Gastrocnemius medialis (tissue), 4 donors: ENCODE measurements at places on chromosomes 7 and 10. TPM values are rescaled to one million over a fixed set of nuclear protein-coding genes. Genes with fewer than 3 reads are reported as not detected.

DNA sequence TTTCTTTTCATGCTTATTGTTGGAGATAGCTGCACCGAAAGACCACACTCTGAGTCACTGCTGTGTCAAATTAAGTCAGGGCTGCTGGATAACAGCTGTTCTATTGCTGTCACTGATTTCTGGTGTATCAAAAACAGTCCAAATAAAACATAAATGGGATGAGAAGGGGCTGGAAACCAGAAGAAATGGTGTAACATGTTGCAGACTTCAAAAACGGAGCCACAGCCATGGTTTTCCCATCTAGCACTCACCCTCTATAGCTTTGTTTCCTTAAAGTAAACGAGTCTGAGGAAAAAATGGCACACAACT, 103.3 kb upstream of the DIP2C start:
- DNase-seq = no peak

FKBP6 gene
- total RNA-seq = not detected

- DNase-seq = no peak
Measured at GRCh38 chr7:145957160-145957890, 159.3 kb upstream of the CNTNAP2 start.

PTPRN2 gene
- total RNA-seq = 0.78 TPM

DNA sequence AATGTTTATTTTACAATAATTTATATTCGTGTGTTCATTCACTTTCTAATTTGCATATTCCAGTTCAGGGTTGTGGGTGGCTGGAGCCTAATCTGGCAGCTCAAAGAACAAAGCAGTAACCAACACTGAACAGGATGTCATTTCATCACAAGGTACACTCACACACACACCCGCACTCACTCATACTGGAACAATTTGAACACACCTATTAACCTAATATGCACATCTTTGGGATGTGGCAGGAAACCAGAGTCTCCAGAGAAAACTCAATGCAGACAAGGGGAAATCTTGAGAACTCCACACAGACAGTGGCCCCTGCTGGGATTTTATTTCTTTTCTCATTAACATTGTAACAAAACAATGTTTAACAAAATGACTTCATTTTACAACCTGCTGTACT, 97.4 kb downstream of the TWIST1 start:
- no peak for DNase-seq

- no peak for DNase-seq
Measured at GRCh38 chr7:117068511-117069145, 115.3 kb downstream of the ST7 start.

DNA sequence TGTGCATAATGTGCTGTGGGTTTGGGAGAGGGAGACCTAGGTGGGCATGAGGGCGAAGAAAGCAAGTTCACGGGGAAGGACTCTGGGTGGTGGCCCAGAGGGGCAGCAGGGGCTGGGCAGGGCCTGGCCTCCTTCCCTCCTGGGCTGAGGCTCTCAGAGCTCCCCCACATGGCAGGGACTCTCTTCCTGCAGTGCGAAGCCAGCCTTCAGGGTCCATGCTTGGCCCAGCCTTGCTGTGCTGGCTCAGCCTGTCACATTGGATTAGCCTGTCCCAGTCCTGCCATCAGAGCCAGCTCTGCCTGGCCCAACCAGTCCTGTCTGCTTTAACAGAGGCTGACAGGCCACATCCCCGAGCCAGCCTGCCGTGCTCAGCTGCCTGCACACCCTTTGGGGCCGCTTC, 20.4 kb upstream of the ZNF488 start:
- no peak for DNase-seq

KLF14 gene
- 0.51 TPM for total RNA-seq

AKR1C4 gene
- not detected for total RNA-seq

- no peak for DNase-seq
Measured at GRCh38 chr10:124717041-124717757, 27.0 kb downstream of the FAM53B start.

GRCh38 chr7:111727905-111728634, 165.8 kb upstream of the IMMP2L start:
- no peak for DNase-seq

GRCh38 chr10:44198096-44198779, 186.7 kb downstream of the CXCL12 start:
- DNase-seq = no peak

GRCh38 chr10:3236644-3237404, 64.2 kb upstream of the PITRM1 start:
- no peak for DNase-seq

- DNase-seq = no peak
Measured at GRCh38 chr7:85114342-85114741, 72.5 kb downstream of the SEMA3D start.

DNA sequence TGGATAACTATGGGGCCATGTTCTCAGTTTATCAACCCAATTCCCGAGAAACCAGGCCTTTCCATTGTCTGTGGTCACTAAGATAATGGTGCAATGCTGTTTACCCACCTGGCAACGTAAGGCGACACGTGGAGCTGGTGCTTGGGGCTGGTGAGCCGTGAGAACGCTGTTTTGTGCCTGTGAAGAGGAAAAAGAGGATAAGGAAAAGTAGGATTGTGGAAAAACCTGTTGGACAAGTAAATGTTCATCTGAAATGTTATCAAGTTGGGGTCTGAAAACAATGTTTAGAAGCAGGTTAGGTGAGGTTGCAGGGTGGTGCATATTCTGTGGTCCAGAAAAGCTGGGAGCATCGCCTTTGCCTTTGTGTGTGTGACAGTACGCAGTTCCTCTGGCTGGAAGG, 88.5 kb downstream of the PPP1R17 start:
- DNase-seq = no peak

- DNase-seq = no peak
Measured at GRCh38 chr10:85647741-85648140, 718.9 kb downstream of the GRID1 start.

- DNase-seq = no peak
Measured at GRCh38 chr10:6072215-6072934, 10.2 kb upstream of the IL2RA start.

DNA sequence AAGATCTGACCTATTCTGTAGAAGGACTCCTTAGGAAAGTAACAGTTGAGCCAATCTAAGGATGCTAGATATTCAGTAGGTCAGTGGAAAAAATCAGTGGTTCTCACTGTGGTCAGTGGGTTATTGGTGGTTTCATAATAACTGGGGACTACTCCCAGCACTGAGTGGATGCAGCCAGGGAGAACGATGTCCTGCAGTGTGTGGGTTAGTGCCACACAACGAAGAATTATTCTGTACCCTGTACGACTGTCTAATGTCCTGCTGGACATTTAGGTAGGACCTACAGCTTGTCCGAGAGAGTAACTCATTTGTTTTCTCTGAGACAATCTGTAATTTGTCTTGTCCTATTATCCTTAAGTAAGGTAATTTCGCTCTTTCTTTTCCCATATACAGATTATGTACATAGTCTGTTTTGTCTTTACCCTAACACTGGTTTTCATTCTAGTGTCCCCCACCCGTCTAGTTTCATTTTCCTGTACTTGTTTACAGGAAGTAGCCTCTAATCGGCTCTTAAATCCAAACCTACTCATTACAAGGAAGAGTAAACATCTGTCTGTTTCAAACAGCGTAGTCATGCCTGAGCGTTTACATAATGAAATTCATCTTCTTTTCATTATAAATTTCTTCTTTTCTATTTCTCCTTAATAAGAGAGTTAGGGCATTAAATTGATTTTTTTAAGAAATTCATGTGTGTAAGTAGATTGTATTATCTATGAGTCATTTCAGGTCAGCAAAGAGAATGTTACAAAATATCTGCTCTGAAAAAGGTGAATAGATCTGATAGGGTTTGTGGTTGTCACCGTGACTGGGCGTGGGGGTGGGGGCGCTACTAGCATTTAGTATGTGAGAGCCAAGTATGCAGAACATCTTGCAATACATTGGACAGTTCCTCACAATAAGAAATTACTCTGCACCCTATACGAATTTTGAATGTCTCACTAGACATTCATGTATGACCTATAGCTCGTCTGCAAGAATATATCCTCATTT, 8.3 kb upstream of the ZC3HAV1L start:
- DNase-seq = no peak

- DNase-seq = no peak
Measured at GRCh38 chr10:121911421-121911697, 16.5 kb downstream of the ATE1 start.

DNA sequence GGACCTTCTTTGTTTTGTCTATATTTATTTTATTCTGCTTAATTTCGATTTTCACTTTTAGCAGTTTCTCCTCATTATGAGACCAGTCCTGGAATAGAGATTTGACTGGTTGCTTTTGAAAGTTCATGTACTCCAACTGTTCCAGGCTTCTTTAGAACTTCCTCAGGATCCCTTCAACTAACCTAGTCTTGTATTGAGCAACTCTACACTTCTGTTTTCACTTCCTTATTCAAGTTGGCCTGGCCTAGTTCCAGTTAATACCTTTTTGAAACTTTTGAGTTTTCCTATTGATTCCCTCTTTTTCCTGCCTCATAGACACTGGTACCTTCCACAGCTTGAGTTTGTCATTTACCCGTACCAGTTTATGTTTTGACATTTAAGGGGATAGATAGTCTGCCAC, 421.7 kb downstream of the ATRNL1 start:
- DNase-seq = no peak

- DNase-seq = no peak
Measured at GRCh38 chr10:9302140-9302746, 1247.8 kb downstream of the GATA3 start.

CXCL12 gene
- total RNA-seq = 8.6 TPM

DNA sequence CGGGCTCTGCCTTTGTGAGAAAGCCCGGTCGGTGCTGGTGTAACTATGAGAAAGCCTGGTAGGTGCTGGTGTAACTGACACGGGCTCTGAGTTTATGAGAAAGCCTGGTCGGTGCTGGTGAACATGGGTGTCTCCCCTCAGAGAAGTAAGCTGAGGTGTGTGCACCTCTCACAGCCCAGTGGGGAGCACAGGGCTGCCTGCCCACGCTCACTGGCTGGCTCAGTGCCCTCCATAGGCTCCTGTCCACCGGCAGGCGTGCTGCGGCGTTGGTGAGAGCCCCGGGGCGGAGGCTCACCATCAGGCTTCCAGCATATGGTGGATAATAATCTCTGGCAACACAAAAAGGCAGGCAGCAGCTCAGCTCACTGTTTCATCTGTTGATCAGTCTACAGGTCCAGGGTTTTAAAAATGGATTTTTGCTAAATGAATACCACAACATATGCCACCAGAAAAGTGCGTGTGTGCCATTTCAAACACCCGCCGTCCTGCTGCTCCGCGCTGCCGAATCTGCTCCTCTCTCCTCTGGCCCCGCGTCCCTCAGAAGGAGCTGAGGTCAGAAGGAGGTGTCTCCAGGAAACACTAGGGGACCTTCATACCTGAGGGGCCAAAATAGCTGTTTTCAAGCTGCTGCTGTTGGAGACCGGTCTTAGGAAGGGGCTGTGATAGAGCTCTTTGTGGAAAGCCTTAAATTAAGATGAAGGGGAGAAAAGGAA, 365.7 kb downstream of the DNAJB6 start:
- DNase-seq = no peak

- no peak for DNase-seq
Measured at GRCh38 chr10:124003070-124003419, 90.4 kb downstream of the CHST15 start.
